ENCODE measurements at places on chromosomes 3 and 15.

DNA sequence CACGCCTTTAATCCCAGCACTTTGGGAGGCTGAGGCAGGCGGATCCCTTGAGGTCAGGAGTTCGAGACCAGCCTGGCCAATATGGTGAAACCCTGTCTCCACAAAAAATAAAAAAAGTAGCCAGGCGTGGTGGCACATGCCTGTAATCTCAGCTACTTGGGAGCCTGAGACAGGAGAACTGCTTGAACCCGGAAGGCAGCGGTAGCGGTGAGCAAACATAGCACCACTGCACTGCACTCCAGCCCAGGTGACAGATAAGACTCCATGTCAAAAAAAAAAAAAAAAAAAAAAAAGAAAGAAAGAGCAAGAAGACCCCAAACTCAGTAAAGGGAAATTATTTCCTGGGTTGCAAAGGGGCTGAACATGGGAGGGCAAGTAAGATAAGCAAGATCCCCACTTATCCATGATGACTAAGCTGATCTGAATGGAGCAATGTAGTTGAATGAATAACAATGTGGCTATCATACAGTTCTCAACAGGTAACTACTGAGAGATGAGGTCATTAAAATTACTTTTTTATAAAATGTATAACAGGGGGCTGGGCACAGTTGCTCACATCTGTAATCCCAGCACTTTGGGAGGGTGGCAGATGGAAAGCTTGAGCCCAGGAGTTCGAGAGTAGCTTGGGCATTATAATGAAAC, 46.0 kb downstream of the RBM15B start:
- DNase-seq: no peak

- DNase-seq: no peak
These were observed 46.8 kb downstream of the BHLHE40 start for GRCh38 chr3:5026046-5026362.

- DNase-seq: no peak
These were observed 56.4 kb upstream of the ACTC1 start for GRCh38 chr15:34851751-34852150.

- no peak for DNase-seq
These were observed 3.0 kb upstream of the VIPR1 start for GRCh38 chr3:42499478-42499871.

DNA sequence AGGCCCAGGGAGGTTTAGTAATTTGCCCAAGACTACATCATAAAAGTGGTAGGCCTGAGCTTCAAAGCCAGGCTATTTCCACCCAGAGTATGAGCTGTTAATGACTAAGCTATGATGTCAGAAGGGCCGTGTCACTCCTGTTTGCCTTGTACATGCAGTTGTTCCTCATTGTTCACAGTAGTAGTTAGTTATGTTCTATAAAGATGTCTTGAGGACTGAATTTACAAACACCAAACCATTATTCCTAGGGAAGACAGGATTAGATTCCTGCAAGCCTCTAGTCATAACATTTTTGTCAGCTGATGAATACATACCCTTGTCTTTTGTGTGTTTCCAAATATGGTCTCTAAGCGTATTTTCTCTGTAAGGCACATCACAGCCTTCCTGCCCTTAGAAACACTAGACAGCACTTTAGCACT, 20.9 kb upstream of the LARS2 start:
- no peak for DNase-seq

- no peak for DNase-seq
These were observed 18.5 kb downstream of the SEC11A start for GRCh38 chr15:84697236-84697990.

GRCh38 chr3:60673123-60673522, 578.1 kb downstream of the FHIT start:
- DNase-seq: no peak

DNA sequence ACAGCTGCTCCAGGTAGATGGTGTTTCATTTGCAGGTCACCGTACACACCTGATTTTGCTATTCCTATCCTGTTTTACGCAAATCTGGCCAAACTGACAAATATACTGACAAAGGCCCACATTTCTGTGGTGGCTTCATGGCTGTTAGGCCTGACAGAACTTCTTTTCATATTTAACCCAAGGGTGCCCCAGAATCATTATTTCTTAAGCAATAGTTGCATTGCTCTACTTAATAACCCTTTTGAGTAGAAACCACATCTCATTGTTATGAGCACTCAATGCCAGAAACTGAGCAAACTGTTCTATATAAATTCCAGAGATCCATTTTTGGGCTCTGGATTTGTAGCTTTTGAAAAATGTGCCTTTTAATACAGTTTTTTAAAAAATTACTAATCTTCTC, 19.4 kb downstream of the ASTE1 start:
- no peak for DNase-seq

GRCh38 chr15:38038659-38039442, 104.4 kb downstream of the TMCO5A start:
- no peak for DNase-seq

DNA sequence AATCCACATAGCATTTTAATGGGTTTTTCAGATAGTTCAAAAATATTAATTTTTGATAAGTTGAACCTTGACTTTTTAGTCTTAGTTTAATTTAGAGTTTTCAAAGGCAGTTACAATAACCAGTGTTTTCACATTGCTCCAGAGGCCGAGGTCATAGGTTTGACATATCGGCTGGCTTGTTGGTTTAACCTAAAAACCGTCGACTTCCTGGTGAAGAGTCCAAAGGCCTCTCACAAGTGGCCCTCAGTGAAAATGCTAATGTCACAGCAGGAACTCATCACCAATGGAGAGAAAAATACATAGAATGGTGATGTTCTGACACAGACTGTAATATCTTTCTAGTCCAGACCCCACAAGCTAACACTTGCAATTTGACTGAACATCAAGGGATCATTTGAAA, 642.3 kb downstream of the PLOD2 start:
- no peak for DNase-seq

DNA sequence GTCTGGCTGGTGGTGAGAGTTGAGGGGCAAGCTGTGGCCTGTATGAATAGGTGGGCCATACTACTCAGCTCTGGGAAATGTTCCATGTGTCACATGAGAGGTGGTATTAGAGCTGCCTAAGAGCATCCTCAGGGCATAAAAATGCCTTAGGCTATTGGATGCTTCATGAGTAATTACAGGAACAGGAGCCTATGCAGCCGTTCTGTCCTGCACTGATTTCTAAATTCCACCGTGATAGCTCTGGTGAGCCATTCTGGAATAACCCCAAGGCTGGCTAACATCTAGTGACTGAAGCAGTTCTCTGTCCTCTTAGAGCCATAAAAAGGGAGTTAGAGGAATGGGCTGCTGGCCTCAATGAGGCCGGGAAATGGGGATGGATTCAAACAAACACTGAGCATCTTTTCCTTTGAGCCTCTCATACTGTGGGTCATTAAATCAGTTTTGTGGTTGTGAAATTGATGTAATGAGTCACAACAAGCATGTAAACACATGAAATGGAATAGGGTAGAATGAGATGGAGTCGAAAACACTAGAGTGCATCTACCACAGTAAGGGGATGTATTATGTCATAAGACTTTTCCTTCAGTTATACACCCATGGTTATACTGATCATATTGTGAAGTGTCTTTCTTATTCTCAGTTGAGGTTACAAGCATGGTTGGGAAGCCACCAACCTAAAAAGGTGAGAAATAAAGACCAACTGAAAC, 41.0 kb downstream of the DGKG start:
- no peak for DNase-seq

- peak; percentile 45 for DNase-seq
These were observed 6.9 kb upstream of the RPL35A start for GRCh38 chr3:197942956-197943556.

DNA sequence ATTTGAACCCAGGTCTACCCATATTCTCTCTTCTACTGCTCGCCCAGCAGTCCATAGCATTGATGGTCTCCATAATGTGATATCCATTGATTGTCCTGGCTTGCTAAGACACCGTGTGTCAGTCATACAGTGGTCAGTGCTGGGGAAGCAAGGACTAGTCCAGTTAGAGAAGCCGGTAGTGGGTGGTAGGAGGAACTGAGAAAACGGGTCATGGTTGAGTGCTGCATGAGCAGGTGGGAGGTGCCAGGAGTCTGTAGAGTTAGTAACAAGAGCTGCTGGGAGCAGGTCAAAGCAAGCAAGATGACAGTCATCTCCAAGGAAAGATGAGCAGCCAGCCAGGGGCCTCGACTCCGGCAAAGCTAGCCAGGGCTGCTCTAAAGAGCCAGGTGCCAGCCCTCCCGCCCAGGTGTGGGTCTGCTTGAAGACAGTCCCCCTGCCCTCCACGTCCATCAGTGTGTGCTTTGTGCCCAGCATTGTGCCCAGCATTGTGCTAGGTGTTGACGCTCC, 29.5 kb upstream of the USP3 start:
- no peak for DNase-seq

DNA sequence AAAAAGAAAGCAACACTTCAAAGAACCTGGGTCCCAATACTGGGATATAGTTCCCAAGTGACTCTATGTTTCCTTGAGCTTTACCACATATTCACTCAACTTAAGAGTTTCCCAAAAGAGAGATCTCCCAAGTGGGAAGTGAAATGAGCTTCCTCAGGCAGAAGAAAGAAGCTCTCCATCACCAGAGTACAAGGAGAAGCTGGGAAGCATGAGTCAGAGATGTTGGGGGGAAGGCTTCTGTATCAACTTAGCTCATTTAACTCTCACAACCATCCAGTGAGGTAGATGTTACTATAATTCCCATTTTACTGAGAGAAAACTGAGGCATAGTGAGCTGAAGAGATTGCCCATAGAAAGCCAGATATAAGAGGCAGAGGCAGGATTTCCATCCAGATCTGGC, 47.0 kb upstream of the TRIM42 start:
- no peak for DNase-seq
